ENCODE measurements at places on chromosomes 7 and 10.
A peak's percentile ranks its signal among the peaks of the same experiment; 100 is the strongest.

DNA sequence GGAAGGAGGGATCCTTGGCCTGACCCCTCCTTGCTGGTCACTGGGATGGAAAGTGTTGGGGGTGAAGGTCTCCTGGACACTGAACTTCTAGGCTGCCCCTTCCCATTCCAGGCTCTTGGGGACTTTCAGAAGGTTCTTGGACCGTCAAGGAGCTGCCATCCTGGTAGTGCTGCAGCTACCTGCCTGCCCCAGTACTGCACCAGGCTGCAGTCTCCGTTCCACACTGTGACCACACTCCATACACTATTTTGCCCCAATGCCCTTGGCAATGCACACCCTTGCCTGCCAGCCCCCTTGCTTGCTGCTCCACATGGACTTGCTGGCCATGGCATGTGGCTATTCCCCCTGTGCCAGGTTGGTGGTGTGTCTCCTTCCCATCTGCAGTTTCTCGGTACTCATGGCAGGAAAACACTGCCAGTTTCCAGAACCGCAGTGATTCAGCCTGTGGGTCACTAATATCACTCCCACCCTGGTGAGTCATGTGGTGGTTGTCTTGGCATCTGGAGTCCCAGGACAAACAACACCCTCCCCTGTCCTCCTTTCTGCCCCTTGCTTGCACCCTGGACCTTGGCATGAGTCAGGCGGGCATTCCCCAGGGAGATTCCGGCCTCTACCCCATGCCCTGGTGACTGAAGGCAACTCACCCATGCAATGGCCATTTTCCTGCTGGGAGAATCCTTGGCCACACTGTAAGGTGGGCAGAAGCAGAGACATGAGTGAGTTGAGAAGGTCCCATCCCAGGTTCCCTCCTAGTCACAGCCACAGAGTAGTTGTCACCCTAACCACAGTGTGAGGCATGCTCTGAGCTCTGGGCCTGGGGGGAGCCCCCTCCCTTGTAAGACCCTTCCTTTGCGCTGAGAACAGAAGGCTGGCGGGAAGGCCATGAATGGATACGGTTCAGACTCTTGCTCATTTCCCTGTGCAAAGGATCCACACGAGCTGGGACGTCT is 32.8 kb downstream of the GOLGA7B start:
- no peak for DNase-seq

DNA sequence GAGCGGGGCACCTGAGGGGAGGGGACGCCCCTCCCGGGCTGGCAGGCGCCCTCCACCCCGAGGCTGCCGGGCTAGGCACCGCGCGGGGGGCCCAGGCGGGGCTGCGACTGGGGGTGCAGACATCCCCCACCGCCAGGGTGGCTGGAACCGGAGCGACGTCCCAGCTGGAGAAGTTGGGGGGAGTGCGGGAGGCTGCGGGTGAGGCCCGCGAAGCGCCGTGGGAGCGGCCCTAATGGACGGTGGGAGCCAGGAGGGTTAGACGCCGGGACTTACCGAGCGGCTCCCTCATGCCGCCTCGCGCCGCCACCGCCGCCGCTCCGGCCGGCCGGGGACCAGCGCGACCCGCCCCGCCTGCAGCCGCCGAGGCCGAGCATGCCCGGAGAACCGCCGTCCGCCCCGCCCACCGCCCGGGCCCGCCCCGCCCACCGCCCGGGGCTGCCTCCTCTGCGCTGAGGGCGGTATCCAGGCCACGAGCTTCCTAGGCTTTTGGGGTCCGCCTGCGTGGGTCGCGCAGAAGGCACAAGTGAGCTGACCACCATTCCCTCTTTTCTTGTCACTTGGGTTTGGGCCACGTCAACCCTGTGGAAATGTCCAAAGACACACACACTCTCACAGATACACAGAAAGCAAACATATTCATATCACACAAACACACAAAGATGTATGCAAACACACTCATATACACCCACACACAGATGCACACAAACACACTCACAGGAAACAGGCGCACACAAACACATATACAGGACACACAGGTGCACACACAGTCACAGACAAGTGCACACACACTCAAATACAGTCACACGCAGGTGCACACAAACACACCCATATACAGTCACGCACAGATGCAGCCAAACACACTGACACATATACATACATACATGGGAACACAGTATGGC is at the start of gene JCAD:
JCAD (minus strand) TSS at position 378 of the 899 bp plus-strand sequence. CDS start 11,774 bp downstream, outside the sequence.
- peak; percentile 50 for DNase-seq

- no peak for DNase-seq
These were observed 23.7 kb upstream of the ITGB1 start for GRCh38 chr10:32981760-32982159.

DNA sequence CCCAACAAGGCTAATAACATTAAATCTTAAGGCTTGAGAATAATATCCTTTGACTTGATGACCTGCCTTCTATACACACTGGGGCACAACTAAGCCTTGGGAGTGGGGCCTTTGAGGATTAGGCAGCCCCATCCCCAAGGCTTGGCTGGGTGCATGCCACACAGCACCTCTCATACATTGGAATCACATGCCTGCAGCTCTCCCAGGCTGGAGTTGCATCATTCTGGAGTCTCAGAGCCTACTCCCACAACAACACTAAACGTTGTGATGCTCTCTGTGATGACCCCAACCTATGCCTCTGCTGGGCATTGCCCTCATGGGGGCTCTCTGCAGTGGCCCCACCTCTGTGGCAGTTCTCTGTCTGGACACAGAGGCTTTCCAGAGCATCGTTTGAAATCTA is 31.9 kb upstream of the SGCE start:
- DNase-seq = no peak

DNA sequence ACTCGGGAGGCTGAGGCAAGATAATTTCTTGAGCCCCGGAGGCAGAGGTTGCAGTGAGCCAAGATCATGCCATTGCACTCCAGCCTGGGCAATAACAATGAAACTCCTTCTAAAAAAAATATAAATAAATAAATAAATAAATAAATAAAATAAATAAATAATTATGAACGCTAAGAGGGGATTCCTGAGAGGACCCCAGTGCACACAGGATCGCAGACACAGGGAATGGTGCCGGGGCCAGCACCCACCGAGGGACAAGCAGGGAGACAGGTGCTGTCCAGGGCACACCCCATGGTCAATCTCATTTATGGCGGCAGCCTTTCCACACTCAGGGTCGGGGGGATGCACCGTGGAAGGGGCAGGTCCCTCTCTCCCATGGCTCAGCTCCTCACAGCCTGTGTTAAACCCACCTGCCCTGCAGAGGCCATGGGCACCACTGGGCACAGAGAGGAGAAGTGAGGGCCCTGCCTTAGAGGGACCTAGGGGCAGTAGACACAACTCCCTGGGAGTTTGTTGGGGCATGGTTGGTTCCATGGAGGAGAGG is 2.2 kb upstream of the RAMP3 start:
- peak; percentile 26 for DNase-seq

- no peak for DNase-seq
These were observed 13.7 kb upstream of the DLG5 start for GRCh38 chr10:77940225-77940624.

GRCh38 chr7:25823571-25823970 is 328.4 kb upstream of the NFE2L3 start:
- DNase-seq = no peak

GRCh38 chr10:70272925-70273316 is 10.9 kb downstream of the NPFFR1 start:
- no peak for DNase-seq

GRCh38 chr10:86657011-86657395 is 2.7 kb downstream of the OPN4 start:
- no peak for DNase-seq

DNA sequence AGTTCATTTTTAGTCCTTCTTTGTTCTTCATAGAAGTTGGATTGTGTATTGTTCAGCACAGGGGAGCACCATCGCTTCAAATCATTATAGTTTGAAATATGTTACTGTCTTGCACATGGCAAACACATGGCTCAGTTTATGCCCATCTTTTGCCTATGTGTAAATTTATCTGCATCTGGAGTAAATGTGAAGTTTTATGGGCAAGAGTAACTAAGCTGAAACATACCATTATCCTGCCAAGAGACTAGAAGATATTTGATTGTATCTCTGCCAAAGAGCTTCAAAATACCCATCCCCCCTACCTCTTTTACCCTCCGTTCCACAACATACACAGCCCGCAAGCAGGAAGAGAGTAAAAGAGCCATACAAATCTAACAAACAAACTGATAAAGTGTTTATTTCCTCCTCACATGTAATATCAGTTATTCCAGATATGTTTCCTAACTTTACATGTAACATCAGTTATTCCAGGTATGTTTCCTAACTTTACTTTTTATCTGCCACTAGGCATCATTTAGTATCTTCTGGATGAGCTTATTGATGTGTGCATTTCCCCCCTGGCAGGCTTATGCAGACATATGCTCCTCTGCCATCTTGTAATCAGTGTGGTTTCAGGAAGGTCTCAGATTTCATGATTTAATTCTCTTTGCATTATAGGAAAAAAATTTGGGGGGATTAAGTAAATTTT is 127.7 kb downstream of the SRI start:
- DNase-seq = no peak

- no peak for DNase-seq
These were observed 87.2 kb upstream of the ELMO1 start for GRCh38 chr7:37535841-37536240.

Measured in activated CD4-positive, CD25-positive, alpha-beta regulatory T cell treated with anti-CD3 and anti-CD28 coated beads, Interleukin-2, amount 50 U/mL, for 72 hours (primary cell).